ENCODE measurements at places on chromosomes 1 and 21. TPM values are rescaled to one million over a fixed set of nuclear protein-coding genes. Genes with fewer than 3 reads are reported as not detected.
A peak's percentile ranks its signal among the peaks of the same experiment; 100 is the strongest.

DNA sequence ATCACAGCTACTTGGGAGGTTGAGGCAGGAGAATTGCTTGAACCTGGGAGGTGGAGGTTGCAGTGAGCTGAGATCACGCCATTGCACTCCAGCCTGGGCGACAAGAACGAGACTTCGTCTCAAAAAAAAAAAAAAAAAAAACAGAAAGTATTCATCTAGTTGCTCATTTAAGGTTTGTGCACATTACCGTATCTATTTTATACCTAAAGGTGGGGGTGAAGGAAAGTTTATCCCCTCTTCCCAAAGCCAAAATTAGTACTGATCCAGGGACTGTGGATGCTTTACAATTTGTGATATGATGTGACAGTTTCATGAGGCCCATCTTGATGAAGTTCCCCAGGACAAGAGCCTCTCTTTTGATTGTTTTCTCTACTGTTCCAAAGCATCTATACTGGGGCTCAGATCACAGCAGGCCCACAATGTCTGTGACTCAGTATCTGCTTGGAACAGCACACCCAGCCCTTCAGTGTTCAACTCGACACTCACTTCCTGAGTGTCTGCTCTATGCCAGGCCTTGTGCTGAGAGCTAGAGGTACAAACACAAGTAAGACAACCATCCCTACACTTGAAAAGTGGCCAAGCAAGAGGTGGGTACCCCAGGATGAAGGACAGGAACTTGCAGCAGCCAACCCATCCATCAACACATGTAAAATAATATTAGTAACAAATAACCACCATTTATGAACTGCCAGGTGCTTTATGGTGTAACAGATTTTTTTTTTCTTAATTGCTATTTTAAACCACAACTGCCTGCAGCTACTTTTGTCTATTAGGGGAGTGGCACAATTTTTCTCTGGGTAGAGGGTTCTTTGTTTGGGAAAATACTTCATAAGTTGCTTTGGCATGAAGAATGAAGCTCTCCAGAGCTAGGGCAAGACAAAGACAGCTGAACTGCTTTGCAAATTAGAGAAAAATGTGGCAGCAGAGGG is 29.0 kb upstream of the KHDRBS1 start:
- no peak for DNase-seq

- DNase-seq, result no peak
Observed at GRCh38 chr1:14697353-14697752, 98.9 kb downstream of the KAZN start.

- DNase-seq, result peak; percentile 72
Observed at GRCh38 chr21:45130324-45130774, 56.0 kb downstream of the ADARB1 start.

Gene STIL
- 1.6 TPM for polyA plus RNA-seq

DNA sequence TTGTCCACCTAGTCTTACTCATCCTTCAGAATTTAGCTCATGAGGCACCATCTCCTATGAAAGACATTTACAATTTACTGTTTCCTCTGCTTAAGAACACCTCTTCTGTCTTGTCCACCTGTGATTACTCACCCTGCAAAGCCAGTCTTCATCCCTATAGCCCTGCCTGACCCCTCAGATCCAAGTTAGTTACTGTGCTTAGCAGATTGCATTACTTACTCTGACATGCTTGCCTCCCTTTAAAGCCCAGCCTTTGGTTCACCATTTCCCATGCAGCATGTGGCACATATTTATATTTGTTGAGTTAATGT is 60.9 kb upstream of the VCAM1 start:
- no peak for DNase-seq

- no peak for DNase-seq
Observed at GRCh38 chr1:66400660-66401059, 133.3 kb upstream of the SGIP1 start.

DNA sequence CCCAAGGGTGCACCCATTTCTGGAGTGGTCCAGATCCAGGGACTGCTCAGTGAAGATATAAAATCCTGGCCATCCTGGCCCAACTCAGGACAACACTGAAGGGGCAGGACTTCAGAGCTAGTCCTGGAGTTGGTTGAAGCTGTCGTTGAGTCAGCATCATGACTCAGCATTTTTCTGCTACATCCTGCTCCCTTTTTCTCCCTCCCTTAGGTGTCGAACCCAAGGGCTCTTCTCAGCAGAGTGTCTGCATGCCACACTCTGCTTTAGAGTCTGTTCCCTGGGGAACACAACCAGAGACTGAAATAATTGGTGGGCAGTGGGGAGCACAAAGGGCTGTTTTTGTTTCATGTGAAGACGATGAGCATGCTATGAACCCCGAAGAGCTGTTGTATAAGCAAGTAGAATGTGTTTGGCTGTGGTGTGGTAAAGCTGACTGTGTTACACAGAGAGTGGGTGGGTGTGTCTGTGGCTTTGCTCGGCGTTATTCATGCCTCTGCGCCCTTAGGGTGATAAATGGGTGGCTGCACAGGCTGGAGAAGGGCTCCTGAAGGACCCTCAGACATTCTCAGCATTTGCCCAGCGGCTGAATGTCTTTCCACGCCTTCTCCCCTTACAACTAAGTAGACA is 167.2 kb downstream of the CYYR1 start:
- peak; percentile 28 for DNase-seq

Gene AMIGO1
- polyA plus RNA-seq, result 20.7 TPM

GRCh38 chr1:176878750-176879536 is 285.6 kb downstream of the ASTN1 start:
- no peak for DNase-seq

- DNase-seq, result no peak
Observed at GRCh38 chr1:230784163-230784562, 37.0 kb downstream of the CAPN9 start.

- no peak for DNase-seq
Observed at GRCh38 chr1:9731561-9731960, 80.0 kb downstream of the PIK3CD start.

GRCh38 chr1:26349188-26349876 is 4.6 kb downstream of the CRYBG2 start:
- DNase-seq, result no peak

Measured in adrenal gland (tissue), 19 donors.